ENCODE measurements at places on chromosomes 12 and 14. TPM values are rescaled to one million over a fixed set of nuclear protein-coding genes. Genes with fewer than 3 reads are reported as not detected.

GRCh38 chr14:65042296-65042695 is 55.6 kb downstream of the FNTB start:
- no peak for DNase-seq

DNA sequence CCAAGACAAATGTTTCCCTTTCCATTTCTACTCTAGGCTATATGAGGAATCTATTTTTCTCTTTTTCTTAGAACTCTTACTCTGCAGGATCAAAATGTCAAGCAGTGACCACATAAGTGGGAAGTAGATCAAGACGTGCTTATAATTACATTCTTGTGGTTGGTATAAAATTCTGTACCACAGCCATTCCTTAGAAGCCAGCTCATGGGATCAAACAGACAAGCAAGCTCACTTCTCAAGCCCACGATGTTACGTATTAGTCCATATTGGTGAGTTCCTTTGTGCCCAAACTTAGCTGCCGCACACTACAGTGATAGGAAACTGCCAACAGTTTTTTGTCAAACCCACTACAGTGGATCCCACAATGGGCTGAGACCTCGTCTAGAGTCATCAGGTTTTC is 53.4 kb downstream of the IFNG start:
- DNase-seq: peak; percentile 63

GRCh38 chr14:96284008-96284407 is 28.0 kb downstream of the BDKRB1 start:
- no peak for DNase-seq

The NDRG2 gene
- total RNA-seq: 5.2 TPM

GRCh38 chr14:51482102-51482501 is 169.6 kb upstream of the FRMD6 start:
- DNase-seq: no peak

DNA sequence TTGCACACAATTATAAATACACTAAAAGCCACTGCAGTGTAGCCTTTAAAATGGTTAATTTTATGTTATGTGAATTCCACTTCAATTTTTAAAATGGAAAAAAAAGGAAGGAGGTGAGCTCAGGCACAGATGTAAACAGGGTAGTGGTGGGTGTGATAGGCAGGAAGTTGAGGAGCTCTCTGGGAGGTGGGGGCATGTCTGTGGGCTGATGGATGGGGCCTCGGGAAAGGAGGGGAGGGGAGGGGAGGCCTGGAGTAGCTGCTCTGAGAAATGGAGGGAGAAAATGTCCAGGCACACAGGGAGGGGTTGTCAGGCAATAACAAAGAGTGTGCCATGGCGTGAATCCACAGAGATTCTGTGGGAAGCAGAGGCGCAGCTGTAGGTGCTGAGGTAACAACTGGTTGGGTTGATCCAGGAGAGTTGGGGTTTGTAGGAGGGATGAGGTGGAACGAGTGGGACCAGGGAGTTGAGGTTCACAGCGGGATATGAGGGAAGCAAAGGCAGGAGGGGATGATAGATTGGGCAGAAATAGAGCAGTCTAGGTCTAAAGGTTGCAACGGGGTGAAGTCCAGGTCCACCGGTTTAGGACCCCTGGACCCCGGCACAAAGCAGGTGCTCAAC is 57.2 kb downstream of the LTBP2 start:
- no peak for DNase-seq
